ENCODE measurements at places on chromosomes 11 and 22.
A peak's percentile ranks its signal among the peaks of the same experiment; 100 is the strongest.

DNA sequence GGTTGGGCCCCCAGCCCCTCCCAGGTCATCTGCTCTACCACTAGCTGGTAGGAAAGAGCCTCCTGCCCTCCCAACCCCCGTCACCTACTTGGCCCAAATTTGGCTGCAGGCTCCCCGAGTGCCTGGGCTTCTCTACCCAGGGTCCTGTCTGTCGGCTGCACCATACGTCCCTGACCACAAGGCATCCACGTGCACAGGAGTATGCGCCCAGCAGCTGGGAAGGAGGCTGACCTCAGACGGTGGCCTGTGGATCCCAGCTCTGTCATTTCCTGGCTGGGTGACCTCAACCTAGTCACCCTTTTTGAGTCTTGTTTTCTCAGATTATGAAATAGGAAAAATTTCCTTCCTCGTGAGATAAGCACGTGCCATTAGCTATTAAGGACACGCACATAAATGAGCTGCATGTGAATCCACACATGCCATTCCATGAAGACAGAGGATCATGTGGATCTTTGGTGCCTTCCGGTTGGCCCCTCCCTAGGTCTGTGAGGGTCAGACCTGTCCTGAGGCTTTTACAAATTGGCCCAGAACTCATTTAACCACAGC lies 13.7 kb downstream of the CYB561A3 start:
- peak; percentile 42 for DNase-seq

DNA sequence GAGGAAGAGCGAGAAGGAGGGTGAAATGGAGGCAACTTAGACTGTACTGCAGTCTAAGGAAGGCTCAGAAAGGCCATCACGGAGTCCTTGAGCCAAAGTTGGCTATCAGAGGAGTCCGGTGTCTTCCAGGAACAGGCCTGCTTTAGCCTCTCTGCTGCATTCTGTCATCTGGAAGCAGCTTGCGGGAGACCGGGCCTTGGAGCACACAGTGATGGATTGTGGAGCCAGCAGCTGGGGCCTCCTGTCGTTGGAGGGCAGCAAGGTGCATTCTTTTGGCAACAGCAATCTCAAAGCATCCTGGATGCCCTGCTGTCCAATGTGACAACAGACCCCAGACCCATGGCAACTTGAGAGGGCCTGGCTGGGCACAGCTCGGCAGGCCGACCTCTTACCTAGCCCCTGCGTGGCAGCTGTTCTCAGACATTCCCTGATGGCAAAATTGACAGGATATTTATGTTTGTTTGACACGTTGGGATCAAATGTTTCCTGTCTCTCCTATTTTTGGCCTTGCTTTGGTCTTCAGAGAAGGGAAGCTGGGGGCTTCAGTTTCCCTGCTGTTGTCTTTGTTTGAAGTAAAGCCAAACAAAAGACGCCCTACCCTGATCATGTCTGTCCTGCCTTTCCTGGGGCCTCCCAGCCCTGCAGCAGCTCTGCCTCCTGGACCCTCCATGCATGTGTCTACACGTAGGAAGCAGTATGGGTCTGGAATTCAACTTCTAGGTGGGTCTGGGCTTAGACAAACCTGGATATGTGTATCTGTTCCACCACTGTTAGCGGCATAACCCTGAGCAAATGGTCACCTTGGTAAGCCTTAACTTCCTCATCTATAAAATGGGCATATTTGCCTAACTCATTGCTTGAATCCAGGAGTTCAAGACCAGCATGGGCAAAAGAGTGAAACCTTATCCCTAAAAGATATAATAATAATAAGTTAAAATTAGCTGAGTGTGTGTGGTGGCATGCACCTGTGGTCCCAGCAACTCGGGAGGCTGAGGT lies 43.9 kb upstream of the LMO2 start:
- DNase-seq, result no peak

DNA sequence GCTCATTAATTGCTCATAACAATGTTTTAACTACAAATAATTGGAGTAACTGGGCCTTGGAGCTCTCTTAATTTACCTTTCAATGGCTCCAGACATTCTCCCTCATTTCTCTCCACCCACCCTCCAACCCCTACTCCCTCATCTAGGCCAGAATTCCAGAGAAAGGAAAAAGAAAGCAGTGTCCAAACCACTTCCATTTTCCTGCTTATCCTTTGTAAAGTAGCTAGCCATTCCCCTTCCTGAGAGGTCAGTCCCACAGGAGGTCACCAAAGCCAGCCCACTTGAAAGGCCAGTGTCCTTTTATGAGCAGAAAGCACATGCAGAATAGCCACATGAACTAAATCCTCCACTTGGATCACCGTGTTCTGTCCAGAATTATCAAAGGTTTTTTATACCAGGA lies 404.8 kb upstream of the FAT3 start:
- no peak for DNase-seq

DNA sequence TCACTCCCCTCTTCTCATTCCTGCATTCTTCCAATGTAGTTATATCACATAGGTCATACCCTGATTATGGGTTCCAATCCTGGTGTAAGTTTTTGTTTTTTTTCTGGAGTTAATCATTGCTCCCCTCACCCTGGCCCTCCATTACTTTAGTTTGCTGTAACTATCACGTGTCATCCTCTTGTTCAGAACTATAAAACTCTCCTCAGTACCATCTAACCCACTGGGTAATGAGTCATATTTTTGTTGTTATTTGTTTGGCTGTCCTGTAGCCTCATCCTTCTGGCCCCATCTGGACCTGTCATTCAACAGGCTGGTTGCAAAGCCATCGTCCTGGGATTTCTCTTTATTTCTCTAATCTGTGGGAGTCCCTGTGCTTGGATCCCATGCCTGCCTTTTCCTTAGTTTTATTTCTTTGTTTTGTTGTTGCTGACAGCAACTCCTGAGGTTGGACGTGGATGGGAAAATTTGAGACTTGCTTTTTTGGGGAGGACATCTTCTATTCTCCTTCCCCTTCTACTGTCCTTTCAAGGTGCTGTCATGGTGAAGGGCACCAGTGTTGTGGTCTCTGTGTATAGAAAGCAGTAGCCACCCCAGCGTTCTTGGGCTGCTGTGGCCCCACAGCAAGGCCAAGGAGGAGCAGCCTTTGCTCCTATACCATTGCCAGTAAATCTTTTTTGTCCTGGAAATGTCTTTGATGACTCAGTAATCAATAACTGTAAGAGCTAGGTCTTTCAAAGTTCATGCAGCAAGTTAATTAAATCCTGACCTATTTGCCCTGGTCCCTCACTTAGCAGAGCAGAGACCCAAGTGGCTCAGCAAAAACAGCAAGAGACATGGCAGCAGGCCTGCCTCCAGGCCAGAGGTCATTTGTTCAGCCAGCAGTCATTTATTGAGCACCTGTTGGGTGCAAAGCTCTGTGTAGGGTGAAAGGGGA lies 82.5 kb downstream of the C22orf31 start:
- no peak for DNase-seq

DNA sequence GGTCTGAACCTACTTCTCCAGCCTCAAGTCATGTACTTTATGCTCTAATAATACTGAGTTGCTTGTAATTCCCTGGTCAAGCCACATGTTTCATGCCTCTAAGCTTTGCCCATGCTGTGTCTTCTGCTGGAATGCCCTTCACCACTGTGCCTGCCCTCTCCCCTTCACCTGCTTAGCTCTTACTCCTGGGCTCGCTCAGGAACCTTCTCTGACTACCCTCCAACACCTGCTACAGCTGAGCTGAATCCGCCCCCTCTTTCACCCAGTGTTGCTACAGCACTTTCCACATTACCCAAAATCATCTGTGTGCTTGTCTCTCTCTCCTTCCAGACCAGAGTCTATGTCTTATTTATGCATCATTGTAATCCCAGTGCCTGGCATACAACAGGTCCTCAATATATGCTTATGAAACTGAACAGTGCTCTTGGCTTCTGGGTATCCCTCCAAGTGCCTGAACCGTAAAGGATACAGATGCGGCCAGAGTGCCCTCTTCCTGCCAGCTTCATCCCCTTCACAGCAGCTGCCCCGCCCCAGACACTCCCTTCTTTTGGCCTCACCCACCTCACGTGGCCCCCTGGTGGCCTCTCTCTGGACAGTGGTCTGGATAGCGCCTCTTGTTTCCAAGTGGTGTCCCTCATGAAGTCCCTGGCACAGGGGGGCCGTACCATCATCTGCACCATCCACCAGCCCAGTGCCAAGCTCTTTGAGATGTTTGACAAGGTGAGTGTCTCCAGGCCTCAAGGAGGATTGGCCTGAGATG lies 7.1 kb downstream of the ABCG4 start:
- DNase-seq, result no peak

DNA sequence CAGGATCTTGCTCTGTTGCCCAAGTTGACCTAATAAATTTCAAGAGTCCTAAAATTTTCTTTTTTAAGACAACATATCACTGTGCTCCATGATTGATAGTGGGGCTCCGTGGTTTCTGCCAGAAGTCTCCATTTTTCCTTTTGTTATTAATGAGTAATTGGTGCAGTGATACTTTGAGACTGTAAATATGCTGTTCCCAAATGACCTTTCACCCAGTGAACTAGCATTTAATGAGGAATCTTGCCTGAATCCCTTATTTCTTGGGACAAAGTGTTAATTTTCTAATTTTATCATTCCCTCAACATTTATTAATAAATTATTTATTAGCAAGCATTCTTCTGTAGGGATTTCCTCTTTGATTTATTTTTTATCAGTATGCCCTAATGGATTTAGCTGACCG lies 2.3 kb upstream of the DHCR7 start:
- no peak for DNase-seq

GRCh38 chr22:40156001-40156516 lies 21.7 kb upstream of the TNRC6B start:
- no peak for DNase-seq

GRCh38 chr11:44005063-44005701 lies 42.6 kb upstream of the ACCSL start:
- peak; percentile 38 for DNase-seq

- no peak for DNase-seq
Observed at GRCh38 chr11:71097506-71098240, 154.7 kb downstream of the SHANK2 start.

- peak; percentile 86 for DNase-seq
Observed at GRCh38 chr11:46238078-46238966, 39.1 kb upstream of the CREB3L1 start.

- no peak for DNase-seq
Observed at GRCh38 chr11:18324381-18324780, 2.0 kb downstream of the GTF2H1 start.

DNA sequence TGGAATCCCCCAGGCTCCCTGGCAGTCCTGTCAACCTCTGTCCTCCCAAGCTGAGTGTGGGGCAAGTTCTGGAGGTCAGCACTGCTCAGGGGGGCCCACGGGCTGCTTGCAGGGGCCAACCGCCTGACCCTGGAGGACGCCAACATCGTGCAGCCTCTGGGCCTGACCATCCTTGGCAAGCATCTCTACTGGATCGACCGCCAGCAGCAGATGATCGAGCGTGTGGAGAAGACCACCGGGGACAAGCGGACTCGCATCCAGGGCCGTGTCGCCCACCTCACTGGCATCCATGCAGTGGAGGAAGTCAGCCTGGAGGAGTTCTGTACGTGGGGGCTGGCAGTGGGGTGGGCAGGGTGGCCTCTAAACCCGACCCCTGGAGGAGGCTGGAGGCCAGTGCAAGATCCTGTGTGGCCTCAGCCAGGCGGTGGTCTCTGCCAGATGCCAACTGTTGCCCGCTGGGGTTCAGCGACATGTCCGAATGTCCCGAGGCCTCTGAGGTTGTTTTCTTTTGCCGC lies 34.6 kb upstream of the PPP6R3 start:
- DNase-seq, result no peak

DNA sequence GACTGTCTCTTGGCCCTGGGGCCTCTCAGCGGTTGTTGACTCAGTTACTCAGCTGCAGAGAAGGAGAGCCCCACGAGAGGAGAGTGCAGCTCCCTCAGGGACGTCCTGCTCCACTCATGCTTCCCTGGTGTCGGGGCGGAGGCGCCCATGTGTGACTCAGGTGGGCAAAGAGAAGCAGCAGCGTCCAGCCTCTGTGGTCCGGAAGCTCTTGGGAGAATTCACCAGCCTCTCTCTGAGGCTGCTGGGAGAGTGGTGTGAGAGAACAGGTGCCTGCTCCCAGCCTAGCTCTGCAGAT lies 25.7 kb downstream of the GLB1L2 start:
- DNase-seq, result no peak

DNA sequence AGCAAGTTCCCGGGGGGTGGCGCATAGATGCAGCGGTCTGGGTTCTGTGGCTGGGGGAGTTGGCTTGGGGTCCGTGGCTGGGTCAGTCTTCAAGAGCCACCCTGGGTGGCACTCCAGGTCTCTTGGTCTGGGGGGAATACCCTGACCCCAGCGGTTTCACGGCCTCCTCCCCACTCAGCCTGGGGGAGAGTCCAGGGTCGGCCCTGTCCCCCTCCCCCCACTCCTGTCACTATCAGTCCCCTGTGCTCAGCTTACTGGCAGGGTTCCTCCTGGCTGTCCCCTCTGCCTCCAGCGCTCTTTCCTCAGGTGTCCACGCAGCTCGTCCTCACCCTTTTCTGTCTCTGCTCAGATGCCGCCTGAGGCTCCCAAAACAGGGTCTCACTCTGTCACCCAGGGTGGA lies 68.5 kb upstream of the PARVG start:
- DNase-seq, result peak; percentile 29

DNA sequence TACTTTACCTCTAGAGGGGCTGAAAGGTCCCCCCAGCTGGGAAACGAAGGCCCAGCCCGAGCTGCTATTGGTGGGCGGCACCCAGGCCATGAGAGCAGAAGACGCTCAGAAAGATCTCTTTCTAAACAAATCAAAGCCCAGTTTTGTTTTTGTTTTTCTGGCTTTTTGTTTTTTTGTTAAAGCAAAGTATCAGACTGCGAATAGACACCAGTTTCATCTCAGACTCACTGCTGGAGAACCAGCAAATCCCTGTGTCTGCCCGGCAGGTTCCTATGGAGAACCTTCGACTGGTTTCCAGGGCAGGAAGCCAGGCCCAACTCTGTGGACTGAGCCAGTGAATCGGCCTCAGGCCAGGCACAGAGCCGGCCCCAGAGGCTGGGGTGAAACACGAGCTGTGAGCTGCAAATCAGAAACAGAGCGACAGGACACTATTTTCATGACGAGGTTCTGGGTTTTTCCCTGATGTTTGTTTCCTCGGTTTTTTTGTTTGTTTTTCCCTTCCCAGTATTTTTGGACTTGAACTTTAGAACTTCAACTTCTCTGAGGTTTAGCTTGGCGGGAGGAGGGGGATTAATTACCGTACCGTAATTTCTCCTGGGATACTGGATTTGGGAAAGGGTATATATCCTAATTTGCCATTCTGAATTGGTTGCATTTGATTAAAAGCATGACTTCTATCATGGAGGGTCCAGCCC lies 16.0 kb upstream of the B4GALNT4 start:
- DNase-seq, result peak; percentile 85

Measured in ovary (tissue), 10 donors.